ENCODE measurements at places on chromosomes 1 and 21.

- no peak for DNase-seq
These were observed 76.0 kb upstream of the DPYD start for GRCh38 chr1:97996880-97997279.

- DNase-seq = peak; percentile 33
These were observed 49.0 kb upstream of the LRP8 start for GRCh38 chr1:53376742-53377437.

GRCh38 chr1:109799445-109799844 lies 35.7 kb upstream of the EPS8L3 start:
- no peak for DNase-seq

- no peak for DNase-seq
These were observed 41.1 kb upstream of the SRP9 start for GRCh38 chr1:225736437-225737098.

DNA sequence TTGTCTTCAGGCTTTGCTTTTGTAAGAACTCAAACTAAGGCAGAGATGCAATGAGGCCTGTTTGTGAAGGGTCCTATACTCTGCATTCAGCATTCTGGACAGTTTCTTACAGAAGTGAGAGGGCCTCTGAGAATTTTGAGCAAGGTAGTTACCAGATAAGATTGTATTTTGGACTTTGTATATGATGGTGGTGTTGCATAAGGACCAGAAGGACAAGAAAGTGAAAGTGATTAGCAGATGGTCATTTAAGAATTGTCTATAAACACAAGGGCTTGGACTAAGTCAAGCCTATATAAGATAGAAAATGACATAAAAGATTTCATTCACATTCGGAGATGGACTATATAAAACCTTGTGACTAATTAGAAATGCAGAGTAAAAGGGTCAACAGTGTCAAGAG lies 537.0 kb downstream of the PTBP2 start:
- DNase-seq = no peak

DNA sequence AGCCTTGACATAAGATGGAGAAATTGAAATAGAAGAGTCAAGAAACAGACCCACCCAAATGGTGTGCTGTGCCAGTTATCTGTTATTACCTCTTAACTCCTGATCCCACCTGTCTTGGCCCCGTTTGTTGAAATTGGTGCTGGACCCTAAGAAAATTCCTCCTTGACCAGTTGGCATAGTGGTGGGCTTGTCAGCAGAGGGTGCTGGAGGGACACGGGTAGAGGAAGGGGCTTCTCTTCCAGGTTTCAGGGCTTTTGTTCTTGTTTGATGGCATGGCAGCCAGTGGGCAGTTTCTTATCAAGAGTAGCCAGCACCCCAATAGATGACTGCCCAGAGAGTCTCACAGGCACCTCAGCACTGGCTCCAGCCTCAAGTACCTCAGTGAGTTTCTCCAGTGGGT lies 51.6 kb downstream of the PCBP3 start:
- DNase-seq = no peak

DNA sequence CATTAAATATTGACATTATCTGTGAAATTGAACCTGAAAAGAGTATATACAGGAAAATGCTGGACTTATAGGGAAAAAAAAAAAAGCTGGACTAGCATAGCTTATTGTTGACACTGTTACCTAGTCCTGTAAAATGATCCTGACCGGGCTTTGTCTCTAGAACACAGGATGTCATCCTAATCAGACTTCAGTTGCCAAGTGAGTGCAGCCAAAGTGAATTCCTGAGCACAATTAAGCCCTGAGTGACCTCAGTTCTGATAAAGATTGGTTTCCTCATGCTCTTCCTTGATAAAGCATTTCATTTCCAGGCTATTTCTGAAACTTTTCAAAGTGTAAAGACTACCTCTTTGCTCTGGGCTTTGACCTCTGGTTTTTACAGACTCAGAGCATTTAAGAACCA lies 19.8 kb downstream of the SELP start:
- DNase-seq = no peak

DNA sequence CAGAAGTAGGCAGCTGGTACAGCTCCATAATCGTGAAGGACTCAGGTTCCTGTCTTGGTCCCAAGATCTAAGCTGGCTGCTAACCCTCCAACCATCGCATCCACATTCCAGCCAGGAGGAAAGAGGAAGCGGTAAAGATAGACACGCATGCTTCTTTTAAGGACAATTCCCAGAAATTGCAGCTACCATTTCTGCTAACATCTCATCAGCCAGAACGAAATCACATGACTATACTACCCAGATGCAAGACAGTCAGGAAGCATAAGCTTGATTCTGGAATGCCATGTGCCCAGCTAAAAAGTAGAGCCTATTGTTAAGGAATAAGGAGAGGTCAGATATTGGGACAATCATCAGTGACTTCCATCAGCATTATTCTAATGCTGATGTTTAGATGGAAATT lies 110.4 kb downstream of the EPHB2 start:
- DNase-seq = no peak

DNA sequence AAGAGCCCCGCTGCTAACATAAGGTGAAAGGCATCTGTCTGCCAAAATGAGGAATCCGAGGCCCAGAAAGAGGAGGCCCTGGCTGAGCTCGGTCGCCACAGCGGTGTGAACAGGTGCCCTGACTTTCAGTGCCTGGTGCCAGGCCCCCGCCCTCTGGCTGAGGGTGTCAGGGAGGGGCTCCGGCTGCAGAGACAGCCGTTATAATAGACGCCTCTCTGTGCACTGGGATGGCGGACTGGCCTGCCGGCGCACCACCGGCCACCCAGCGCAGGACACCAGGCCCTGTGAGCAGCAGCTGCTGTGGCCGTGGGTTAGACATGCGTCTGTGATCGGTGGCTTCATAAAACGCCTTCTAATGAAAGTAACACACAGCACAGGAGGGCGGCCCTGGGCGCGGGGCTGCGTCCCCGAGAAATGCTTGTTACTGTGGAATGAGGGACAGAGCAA lies 51.4 kb upstream of the ACTRT2 start:
- peak; percentile 47 for DNase-seq

DNA sequence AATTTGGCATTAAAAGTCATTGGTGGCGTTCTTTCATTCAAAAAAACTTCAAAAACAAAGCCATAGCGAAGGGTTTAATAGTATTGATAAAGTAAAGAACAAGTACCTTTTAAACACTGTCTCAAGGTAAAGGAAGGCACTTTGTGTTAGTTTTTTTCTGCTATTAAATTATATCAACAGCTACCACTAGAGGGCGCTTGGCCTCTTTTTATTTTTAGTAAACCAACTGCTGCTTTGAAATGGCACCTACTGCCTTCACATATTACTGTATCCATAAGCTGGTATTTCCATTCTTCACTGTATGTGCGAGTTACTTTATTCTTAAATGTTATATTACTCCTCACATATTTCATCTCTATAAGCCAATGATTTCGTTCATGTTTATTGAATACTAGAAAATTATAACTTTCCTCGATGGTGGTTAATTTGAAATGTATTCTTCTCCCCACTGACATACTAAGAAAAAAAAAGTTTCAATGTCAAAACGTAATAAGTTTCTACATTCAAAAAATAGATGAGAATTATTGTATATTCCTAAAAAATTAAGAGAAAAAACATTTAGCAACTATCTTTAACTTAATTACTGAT lies 125.7 kb upstream of the CXADR start:
- peak; percentile 70 for DNase-seq

GRCh38 chr1:2777424-2778219 lies 23.9 kb downstream of the TTC34 start:
- DNase-seq = peak; percentile 42

DNA sequence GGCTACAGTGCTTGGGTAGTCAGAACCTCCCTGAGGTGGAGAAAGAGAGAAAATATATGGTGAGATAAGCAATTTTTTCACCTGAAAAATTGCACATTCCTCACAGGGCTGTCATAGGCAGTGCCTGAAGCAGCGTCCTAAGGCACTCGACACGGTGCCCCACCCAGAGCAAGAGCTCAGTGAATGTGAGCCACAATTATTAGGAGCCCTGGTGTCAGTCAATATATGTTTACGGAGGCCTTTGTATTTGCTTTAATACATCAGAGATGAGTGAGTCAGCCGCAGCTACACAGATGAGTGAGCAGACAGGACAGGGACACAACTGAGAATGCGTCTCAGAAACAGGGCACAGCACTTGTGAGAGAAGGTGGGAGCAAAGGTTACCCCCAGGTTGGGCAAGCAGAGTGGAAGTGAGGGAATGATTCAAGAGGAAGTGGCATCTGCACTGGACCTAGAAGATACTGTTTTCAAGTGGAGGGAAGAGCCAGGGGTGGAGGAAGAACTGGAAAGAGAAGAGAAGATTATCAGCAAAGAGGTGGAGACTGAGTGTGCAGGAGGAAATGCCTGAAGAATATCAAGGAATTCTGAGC lies 5.2 kb upstream of the PIGC start:
- DNase-seq = no peak

DNA sequence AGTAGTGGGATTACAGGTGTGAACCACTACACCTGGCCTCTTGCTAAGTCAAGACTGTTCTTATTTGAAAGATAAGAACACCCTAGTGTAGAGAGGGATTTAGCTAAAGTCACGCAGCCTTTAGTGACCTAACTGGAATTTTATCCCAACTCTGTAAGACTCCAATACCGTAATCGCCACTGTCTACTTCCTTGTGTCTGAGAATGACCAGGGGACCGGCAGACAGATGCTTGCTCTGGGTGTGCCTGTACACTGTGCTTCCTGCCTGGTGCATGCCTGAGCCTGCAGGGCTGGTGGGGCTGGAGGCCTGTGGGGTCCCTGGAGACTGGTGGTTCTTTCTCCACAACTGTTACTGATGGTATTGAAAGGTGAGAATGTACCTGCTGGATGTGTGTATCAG lies 15.3 kb downstream of the MFSD2A start:
- no peak for DNase-seq

- DNase-seq = no peak
These were observed 115.4 kb upstream of the NEGR1 start for GRCh38 chr1:72397786-72398185.

DNA sequence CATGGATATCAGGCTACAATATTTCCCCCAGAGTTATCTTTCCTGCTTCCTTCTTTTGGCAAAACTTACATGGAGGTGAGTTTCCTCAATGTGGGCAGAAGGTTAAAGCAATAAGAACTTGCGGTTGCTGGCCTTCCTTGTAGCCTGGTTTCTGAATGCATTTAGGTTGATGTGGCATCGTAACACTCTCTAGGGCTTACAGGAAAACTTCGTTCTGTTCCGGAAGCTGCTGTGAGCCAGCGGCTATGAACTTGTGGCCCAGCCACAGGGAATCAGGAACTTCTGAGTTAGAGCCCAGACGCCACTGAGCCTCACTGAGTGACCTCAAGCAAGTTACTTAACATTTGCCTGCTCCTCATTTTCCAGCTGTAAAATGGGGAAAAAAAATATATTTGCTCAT lies 623.4 kb upstream of the ADAMTS5 start:
- no peak for DNase-seq

DNA sequence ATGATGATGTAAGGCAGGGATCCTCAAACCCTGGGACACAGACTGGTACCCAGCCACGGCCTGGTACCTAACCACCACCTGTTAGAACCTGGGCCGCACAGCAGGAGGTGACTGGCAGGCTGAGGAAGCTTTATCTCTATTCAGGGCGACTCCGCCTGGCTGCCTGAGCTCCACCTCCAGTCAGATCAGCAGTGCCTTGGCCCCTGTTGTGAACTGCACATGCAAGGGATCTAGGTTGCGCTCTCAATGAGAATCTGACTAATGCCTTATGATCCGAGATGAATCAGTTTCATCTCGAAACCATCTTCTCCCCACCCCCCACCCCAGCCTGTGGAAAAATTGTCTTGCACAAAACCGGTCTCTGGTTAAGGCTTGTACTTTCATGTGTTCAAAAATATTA lies 4.2 kb downstream of the RNPC3 start:
- DNase-seq = peak; percentile 85
